ENCODE measurements at places on chromosomes 16 and 17.

DNA sequence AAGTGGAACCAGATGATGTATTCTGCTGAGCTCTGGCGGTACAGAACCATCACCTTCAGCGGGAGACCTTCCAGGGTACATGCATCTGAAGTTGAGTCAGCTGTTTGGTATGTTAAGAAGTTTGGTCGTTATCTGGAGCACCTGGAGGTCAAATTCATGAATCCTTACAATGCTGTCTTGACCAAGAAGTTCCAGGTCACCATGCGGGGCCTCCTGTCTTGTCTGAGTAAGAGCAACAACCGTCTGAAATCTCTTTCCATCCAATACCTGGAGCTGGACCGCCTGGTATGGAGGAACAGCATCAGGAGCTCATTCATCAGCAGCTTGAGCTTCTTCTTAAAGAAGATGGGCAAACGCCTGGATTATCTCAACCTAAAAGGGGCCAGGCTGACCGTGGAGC lies 4.0 kb downstream of the FBXO39 start:
- H3K27ac ChIP-seq = no peak overlapping the region
- peaks cover under 1% of the 10 kb centered on the region for H3K4me1 ChIP-seq
- H3K36me3 ChIP-seq = peaks cover 50% of the 10 kb centered on the region
- H3K27me3 ChIP-seq = peaks cover 63% of the 10 kb centered on the region
- H3K4me3 ChIP-seq = no peak overlapping the region

GRCh38 chr17:9299695-9300094 lies 275.9 kb downstream of the STX8 start:
- no peak for DNase-seq
- no peak overlapping the region for H3K27ac ChIP-seq
- no peaks in the 10 kb centered on the region for H3K4me1 ChIP-seq
- no peaks in the 10 kb centered on the region for H3K36me3 ChIP-seq

DNA sequence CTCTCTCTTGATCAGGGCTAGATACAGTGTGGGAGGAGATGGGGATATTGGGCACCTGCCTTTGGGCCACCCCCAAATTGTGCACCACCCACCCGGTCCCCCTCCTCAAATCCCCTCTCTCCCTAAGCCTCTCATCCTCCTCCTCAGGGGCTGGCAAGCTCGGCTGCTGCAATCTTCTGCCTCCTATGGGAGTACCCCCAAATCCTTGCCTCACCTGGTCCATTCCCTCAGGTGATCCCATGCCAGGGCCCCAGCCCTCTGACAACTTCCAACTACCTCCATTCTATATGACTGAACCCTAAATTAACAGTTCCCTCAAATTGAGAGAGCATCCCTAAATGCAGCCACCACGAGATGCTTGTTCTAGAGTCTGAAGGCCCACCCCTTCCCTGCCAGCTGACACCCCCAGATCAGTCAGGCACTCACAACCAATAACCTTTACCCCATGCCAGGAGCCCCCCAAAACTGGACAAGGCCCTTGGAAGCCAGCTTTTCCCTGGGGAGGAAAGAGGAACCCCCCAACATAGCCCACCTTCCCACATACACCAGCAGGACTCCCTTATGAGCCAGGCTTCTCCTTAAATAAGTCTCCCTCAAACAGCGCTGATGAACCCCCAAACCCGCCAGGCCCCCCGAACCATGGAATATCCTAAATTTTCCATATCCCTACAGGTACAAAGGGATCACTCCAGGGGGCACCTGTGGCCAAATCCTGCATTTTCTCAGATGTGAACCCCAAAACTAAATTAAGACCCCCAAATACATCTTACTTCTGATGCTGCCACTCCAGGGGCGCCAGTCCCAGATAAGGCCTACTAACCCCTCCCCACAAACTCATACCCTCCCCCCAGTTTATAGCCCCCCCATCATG lies 3.2 kb downstream of the DLG4 start:
- H3K27ac ChIP-seq = peak overlapping the region; percentile 99
- peaks cover 2% of the 10 kb centered on the region for H3K27me3 ChIP-seq
- peak overlapping the region; percentile 75 for H3K4me3 ChIP-seq
- peaks cover 79% of the 10 kb centered on the region for H3K4me1 ChIP-seq

DNA sequence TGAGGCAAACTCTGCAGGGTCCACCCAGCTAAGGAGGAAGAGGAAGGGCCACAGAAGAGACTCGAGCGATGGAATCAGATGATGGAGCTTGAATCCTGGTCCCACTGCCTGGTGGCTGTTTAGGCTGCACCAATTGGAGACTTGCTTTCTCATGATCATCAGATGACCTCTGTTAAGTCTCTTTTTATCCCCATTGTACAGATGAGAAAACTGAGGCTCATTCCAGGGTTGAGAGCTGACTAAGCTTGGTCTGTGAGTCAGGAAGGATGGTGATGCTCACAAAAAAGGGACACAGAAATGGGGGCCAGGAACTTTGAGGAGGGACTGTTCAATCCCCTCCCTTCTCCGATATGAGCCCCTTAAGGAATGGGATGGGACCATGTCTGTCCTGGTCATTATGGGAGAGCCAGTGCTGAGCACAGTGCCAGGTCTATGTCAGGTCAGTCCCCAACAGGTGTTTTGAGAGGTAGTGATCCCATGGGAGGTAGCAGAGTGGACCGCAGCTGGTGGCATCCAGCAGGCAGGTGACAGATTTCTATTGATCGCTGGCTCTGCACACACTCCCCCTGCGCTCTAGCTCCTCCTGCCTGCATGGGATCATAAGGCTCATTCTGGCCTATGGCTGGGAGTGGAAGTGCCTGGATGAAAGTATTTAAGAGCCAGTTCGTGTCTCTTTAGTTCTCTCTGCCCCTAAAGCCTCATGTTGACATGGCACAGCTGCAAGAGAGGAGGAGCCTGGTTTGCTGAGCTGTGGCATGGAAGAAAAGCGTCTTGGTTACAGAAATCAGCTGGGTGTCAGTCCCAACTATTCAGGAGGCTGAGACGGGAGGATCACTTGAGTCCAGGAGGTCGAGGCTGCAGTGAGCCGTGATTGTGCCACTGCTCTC lies 27.2 kb downstream of the SNX20 start:
- H3K27me3 ChIP-seq = no peaks in the 10 kb centered on the region
- no peak overlapping the region for H3K4me3 ChIP-seq
- no peaks in the 10 kb centered on the region for H3K4me1 ChIP-seq
- no peak for DNase-seq

GRCh38 chr17:80751946-80752581 lies 207.4 kb downstream of the RPTOR start:
- H3K27me3 ChIP-seq = no peaks in the 10 kb centered on the region
- H3K4me3 ChIP-seq = peak overlapping the region; percentile 30
- H3K27ac ChIP-seq = peak overlapping the region; percentile 94

DNA sequence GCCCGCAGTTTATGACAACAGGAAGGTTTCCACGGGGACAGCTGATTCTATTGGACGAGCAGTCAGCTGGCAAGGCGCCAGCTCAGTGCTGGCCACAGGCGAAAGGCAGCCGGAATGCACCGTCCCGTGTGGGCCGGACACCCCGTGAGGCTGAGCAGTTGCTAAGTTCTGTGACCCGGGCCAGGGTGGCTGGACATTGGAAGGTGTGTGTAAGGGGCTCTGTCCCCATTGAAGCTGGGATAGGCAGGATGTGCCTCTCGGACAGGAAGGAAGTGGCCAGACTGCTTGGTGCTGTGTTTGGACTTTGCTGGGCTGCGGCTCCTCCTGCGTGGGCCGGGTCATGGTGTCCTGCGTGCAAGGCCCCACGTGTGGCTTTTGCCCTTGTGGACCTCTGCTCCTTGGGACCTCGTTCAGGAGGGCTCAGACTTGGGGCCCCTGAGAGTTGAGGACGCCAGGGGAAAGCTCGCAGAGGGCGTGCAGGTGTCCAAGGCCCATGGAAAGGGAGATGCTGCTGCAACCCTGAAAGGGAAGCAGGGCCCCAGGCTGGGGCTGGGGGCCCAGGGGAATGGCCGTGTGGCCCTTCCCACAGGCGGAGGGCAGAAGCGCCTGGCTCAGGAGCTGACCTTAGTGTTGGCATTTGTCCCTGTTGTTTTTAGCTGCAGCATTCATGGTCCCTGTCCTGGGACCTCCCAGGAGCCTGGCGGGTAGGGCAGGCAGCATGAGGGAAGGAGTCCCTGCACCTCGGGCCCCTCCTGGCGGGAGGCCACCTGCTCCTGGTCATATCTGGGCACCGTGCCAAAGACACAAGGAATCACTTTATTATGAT lies 10.0 kb downstream of the BAIAP2 start:
- no peak for DNase-seq
- H3K27me3 ChIP-seq = no peaks in the 10 kb centered on the region
- H3K4me1 ChIP-seq = peaks cover 22% of the 10 kb centered on the region

GRCh38 chr16:720990-721764 lies at the start of gene ANTKMT:
Gene ANTKMT (plus strand): TSS chr16:721146. CDS start chr16:721275, 129 bp downstream.
- peak; percentile 70 for DNase-seq
- H3K4me3 ChIP-seq = peak within 1 kb of the TSS; percentile 83
- H3K4me1 ChIP-seq = peaks cover 51% of the 10 kb centered on the region
- H3K36me3 ChIP-seq = no peaks in the 10 kb centered on the region

- peak; percentile 55 for DNase-seq
- H3K27me3 ChIP-seq = no peaks in the 10 kb centered on the region
- no peak overlapping the region for H3K4me3 ChIP-seq
- H3K36me3 ChIP-seq = no peaks in the 10 kb centered on the region
- H3K27ac ChIP-seq = no peak overlapping the region
- no peaks in the 10 kb centered on the region for H3K4me1 ChIP-seq
Measured at GRCh38 chr16:89841275-89841674, 13.0 kb downstream of the SPIRE2 start.

DNA sequence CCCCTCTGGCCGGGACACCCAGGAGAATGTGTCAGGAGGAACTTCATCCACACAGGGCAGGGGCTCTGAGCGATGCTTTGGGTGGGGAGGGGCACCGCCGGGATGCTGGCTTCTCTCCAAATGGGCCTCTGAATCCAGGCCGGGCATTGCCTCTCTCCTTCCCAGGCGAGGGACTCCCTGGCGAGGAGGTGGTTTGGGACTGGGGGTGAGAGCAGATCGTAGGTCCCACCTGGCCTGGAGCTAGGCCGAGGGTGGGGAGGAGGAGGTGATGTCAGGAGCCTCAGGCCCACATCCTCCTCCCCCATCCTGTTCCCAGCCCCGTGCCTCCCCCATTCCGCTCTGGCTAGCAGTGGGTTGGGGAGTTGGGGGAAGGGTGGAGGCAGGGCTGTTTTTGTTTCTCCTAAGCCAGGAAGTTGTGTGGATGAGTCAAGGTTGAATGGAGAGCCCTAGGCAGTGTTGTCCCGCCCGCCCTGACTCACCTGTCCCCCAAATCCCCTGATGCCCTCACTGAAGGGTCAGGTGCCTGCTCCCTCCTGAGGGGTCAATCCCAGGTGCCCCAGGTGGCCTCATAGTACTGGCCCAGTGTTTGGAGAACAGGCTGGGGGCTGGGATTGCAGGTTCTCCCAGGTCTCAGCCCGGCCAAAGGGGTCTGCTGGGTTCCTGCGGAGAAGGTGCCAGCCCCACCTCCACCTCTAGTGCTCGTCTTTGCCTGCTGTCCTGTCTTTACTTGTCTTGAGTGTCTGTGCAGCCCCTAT lies 2.8 kb downstream of the GRB7 start:
- H3K27ac ChIP-seq = peak overlapping the region; percentile 69
- peaks cover 17% of the 10 kb centered on the region for H3K27me3 ChIP-seq
- peak overlapping the region; percentile 80 for H3K4me3 ChIP-seq
- no peak for DNase-seq
- peaks cover 7% of the 10 kb centered on the region for H3K4me1 ChIP-seq
- no peaks in the 10 kb centered on the region for H3K36me3 ChIP-seq

DNA sequence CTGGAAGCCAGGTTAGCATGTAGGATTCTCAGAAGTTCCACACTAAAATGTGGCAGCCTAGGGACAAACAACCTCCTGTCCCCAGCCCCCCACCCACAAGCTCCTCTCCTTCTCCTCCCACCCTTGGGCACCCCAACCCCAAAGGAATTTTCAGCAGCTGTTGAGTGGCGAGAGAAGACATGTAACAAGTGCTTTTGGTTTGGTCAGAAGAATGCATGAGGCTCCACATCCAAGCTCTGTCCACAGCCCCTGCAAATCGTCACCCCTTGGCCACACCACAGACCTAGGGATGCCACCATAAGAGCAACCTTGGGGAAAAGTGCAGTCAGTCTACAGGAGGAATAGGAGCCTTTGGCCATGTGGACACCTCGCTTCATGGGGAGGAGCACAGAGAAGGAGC lies 11.9 kb upstream of the RAB37 start:
- no peak for DNase-seq
- H3K4me1 ChIP-seq = no peaks in the 10 kb centered on the region
- H3K36me3 ChIP-seq = no peaks in the 10 kb centered on the region
- no peaks in the 10 kb centered on the region for H3K27me3 ChIP-seq
- no peak overlapping the region for H3K27ac ChIP-seq
- no peak overlapping the region for H3K4me3 ChIP-seq

Data from naive thymus-derived CD8-positive, alpha-beta T cell (primary cell).